Cerebellar nuclear complex (tissue), 1 donor: ENCODE measurements at places on chromosomes 4 and X.

DNA sequence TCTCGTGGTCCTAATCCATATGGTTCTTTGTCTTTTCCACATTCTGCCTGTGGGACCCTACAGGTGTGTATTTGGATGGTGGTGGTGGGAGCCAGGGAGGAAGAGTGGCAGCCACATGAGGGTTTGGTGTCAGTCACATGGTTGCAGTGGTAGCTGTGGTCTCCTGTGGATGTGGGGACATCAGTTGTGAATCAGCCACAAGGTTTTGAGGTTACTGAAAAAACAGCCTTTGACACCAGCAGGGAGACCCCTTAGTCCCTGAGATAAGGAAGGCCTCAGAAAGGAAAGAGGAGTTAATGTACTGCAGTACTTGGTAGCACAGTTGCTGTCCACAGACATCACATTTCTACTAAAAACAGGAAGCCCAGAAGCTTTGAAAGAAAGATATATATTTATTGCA, 15.8 kb upstream of the GAGE10 start:
- DNase-seq, result no peak

DNA sequence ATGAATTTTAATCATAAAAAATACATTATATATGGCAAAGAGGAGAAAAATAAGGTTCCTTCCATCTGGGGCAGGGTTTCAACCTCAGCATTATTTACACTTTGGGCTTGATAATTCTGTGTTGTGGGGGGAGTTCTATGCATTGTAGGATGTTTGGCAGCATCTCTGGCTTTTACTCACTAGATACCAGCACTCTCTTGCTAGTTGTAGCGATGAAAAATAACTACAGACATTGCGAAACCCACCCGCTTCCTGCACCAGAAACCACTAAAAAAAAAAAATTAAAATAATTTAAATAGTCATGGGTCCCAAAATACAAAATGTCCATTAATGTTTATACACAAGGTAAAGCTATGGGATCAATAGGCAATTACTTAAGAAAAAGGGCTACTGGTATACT, 52.7 kb downstream of the PPP3CA start:
- DNase-seq, result no peak

DNA sequence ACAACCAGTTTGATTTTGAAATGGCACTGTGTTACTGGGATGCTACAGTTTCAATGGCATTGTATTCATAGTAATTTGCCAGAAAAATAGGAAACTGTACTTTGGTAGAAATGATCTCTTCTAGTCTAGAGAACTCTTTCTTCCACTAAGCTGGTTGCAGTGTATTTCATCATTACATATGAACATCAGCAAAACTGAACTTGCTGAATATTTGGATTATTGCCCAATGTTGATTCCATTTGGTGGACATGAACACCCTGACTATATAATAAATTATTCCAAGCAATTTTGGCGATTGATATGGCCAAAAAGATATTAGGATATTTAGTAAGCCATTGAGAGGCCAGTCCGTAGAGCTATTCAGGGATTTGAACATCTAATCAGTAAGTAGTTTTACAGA, 191.8 kb upstream of the CXorf66 start:
- DNase-seq, result no peak

- DNase-seq, result no peak
Observed at GRCh38 chrX:45598861-45599260, 398.2 kb upstream of the DIPK2B start.

DNA sequence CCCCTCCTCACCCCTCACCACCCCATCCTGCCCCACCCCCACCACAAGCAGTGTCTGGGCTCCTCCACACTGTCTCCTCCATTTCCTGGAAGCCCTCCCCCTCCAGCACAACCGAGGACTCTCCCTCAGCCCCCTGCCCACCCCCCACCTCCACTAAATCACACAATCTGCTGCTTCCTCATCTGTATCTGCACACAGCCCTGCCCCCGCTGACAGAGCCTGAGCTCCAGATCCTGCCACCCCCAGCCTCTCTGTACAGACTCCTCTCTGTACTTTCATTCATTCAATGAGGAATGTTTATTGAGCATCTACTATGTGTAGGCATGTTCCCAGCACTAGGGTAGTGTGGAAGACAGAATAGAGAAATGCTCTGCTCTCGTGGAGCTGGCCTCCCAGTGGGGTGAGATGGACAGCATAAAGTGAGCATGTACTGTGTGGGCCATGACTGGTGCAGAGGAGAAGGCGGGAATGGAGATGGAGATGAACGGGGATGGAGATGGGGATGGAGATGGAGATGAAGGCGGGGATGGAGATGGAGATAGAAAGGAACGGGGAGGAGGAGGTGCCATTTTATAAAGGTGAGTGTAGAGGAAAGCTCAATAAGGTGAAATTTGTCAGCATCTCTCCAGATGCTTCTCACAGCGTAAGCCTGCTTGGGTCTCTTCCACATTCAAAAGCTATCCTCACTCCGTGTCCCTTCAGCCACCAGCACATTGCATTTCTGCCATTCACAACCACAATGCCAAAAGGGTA, 2.5 kb upstream of the PPP2R2C start:
- DNase-seq, result no peak

GRCh38 chrX:2424317-2424716, 76.5 kb downstream of the DHRSX start:
- no peak for DNase-seq

- DNase-seq, result no peak
Observed at GRCh38 chrX:5857232-5857631, 371.4 kb downstream of the NLGN4X start.

- no peak for DNase-seq
Observed at GRCh38 chr4:105453550-105454205, 20.2 kb downstream of the PPA2 start.

DNA sequence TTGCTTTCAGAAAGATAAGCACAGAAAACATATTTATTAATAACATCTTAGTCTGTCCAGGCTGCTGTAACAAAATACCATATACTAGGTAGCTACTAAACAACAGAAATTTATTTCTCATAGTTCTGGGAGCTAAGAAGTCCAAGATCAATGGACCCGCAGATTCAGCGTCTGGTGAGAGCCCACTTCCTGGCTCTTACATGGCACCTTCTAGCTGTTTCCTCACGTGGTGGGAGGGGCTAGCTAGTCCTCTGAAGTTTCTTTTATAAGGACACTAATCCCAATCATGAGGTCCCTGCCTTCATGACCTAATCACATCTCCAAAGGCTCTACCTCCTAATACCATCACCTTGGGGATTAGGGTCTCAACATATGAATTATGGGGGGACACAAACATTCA, 57.2 kb upstream of the AFF2 start:
- no peak for DNase-seq

DNA sequence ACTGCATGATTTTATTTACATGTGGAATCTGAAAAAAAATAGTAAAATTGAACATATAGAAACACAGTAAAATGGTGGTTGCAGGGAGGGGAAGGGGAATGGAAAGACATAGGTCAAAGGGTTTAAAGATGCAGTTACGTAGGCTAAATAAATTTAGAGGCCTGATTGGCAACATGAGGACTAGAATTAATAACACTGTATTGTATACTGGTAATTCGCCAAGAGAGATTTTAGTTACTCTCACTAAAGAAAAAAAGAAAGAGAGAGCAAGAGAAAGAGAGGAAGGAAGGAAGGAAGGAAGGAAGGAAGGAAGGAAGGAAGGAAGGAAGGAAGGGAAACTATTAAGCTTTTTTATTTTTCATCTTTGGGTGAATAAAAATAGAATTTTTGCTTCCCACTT, 488.1 kb downstream of the PCDH10 start:
- no peak for DNase-seq

DNA sequence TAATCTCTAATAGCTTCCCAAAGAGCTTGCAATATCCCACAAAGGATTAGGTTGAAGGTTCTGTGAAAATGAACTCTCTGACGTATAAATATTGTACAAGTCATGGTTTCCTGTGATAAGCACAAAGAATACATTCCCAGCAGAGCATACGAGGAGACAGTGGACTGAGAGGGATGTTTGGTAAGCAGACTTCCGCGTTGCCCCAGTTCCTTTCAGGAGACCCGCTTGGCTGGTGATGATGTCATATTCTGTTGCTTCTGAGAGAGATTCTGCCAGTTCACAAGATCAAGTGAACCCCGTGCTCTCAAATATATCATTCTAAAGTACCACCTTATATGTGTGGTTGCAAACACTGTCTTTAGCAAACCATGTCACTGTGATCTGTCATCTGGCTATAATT, 323.9 kb upstream of the CASK start:
- no peak for DNase-seq

- no peak for DNase-seq
Observed at GRCh38 chr4:127209580-127210095, 423.1 kb upstream of the INTU start.

DNA sequence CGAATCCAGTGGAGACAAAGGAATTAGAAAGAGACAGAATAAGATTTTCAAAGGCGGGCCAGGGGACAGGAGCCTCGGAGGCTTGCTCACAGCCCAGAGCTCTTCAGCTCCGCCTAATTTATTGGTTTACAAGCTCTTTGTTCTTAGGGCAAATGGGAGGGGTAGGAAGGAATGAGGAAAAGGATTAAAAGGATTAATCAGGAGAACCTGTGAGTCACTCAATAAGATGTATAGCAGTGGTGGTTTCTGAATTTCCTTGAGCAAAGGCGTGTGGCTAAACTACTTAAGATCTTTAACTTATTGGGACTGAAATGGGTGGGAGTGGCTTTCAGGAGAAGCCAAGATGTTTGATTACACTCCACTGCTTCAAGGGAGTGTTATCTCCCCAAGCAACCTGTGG, 456.0 kb upstream of the SPANXN1 start:
- no peak for DNase-seq

DNA sequence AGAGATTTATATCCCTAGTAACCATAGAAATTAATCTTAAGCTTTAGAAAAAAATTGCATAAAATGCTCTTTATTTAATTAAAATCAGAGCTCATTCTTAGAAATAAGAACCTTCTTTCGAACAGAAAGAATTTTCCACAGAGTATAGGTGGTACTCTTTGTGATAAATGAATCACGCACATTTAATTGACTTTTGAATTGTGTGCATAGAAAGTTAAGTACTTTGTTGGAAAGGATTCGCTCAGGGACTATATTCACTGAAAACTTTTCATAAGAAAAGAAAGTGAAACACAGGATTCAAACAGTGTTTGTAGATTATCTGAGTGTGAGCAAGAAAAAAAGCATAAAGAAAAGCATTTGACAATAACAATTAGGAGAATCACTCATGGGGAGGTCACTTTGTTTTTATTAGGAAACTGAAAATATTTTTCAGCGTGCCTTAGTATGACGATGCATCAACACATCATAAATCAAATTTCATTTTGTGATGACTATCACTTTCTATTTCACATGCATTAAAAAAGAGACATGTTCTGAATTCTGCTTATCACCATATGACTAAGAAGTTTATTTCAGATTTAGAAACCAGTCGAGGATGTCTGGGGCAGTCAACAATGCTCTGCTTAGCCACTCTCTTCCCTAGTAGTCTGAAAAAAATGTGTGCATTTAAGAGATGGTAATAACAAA, 49.5 kb downstream of the STX18 start:
- DNase-seq, result no peak

DNA sequence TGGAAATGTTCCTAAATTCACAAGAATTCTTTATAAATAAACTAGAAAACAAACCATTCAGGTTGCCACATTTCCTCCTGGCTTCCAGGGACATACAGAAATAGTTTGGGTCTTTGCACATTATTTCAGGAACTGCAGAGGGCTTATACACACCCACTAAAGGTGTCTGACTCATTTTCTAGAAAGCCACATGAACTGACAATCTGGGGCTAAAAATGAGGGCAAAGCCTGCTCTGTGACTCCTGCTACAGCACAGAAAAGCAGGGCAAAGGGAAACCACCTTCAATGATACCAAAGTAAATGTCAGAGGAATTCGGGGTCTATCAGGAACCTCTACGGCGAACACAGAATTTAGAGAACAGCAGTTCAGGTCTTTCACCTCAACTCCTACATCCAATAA, 112.2 kb upstream of the MAP3K15 start:
- DNase-seq, result no peak

GRCh38 chr4:168841000-168841671, 168.9 kb downstream of the CBR4 start:
- DNase-seq, result no peak

GRCh38 chr4:21991050-21991449, 42.5 kb upstream of the KCNIP4 start:
- DNase-seq, result no peak

GRCh38 chr4:155072417-155072816, 136.0 kb upstream of the NPY2R start:
- DNase-seq, result no peak

DNA sequence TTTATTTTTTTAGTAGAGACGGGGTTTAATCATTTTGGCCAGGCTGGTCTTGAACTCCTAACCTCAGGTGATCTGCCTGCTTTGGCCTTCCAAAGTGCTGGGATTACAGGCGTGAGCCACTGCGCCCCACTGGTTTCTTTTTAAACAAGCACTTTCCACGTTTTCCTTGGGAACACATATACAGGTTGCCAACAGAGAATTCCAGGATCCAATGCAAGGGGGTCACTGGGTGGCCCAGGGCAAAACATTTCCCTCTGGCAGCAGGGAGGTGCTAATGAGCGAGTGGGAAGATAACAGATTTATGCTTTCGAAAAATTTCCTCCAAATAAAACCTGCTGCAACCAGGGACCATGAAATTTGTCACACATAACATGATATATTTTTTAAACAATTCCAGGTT, 41.1 kb downstream of the ADRA2C start:
- no peak for DNase-seq

DNA sequence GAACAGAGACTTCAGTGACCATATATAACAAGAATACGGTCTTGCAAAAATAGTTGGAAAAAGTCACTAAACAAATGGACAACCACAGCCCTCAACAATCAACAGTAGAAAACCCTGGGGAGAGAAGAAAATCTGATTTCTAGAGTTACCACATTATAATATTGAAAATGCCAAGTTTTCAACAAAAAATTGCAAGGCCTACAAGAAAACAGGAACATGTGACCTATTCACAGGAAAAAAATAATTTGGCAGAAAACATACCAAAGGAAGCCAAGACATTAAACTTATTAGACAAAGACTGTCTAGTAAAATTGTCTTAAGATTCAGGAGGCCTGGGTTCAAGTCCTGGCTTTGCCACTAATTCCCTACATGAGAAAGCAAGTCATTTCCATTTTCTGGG, 64.7 kb downstream of the ARHGEF9 start:
- DNase-seq, result no peak

DNA sequence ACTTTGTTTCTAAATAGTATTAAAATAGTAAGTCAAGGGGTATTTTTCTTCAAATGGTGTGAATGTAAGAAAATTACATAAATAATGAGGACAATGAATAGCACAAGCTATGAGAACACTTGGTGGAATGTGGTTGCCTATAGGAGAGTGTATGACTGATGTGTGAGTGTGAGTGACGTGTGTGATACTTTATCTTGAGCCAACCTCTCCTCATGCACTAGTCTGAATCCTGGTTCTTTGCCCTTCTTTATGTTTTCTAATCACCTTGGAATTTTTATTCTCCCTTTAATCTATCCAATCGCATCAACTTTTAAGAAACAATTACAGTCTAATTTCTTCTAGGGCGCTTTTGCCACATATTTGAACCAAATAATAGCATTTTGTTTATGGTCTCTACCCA, 98.2 kb downstream of the YIPF7 start:
- no peak for DNase-seq

DNA sequence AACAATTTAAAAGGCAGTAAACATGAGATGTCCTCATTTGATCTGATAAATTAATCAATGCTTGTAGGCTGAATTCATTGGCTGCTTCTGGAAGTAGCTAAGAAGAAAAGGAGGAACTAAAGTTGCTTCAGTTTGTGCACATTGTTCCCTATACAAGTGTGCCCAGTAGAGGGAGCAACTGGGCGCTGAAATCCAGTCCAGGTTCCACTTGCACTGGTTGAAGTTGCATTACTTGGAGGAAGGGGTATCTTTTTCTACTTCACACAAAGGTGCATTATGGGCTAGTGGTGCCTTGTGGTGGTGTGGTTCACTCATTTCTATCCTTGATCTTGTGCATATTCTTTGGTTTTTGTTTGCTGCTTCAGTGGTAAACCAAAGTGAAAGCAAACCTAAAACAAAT, 67.9 kb upstream of the SOX3 start:
- no peak for DNase-seq
